Type B pancreatic cell (in vitro differentiated cells): ENCODE measurements at places on chromosomes 11 and 22. TPM values are rescaled to one million over a fixed set of nuclear protein-coding genes. Genes with fewer than 3 reads are reported as not detected.

The TPH1 gene
- total RNA-seq, result 20.5 and 45.5 TPM in 2 replicates

The SLC16A8 gene
- not detected in 2 replicates for total RNA-seq

GRCh38 chr11:45079943-45080719, 66.3 kb upstream of the PRDM11 start:
- DNase-seq, result no peak

The NPTXR gene
- total RNA-seq, result 5.9 and 6.9 TPM in 2 replicates

The BATF2 gene
- total RNA-seq, result 1.0 TPM in 2 replicates

DNA sequence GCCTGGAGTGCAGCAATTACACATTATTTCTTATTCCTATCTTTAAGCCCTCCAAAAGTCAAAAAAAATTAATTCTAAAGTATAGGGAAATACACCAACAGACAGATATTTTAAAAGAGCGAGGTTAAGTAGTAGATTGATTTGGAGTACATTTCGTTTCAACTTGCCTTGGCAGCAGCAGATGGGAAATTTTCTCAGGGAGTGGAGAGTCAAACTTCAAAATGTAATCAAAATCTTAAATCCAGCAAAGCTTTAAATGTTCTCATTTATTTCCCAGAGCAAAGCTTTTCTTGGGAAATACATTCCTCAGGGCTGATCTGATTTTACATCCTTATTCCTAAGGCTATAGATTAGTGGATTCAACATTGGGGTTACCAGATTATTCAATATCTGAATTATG, 21.9 kb upstream of the VWA5A start:
- no peak for DNase-seq

DNA sequence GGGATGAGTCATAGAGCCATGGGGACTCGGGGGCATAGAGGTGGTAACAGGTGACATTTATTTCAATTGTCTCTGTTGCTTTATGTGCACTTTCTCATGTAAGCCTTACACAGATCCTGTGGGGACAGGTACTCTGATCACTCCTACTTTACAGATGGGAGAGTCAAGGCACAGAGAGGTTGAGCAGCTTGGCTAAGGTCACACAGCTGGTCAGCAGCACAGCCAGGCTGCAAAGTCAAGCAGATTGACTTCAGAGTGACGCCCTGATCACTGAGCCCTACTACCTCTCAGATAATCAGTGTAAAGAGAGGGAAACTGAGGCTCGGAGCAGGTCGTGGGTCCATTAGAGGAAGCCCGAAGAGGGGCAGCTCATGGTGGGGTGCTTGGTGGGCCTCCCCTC, 3.5 kb downstream of the TMPRSS6 start:
- no peak for DNase-seq

DNA sequence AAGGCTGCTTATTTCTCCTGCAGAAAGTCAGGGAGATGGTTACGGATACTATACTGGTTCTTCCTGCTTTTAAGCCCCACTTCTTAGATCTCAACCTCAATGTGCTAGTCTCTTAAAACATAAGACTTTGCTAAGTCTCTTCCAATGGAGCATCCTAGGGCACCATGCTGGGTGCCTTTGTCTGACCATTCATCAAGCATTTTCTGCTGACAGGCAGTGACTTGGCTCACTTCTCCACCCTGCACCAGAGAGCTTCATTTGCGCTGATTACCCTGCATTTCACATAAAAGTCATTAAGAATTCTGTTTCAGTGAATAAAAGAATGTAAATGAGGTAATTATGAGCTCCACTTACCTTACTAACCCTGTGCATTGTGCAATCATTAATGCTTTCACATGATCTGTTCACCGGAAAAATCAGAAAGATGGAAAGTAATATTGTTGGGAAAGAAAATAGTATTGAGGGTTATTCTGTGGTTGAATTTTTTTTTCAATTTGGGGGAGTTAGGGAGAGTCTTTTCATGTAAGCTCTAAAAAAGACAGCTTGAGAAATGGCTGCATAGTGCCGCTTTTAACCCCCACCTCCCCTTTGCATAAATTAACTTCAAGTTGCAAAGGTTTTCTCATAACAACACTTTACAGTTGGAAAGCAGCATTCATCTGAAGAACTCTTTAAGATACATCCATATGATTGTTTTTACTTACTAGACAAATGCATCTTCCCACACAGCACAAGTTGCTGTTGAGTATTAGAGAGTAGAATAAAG, 677.3 kb upstream of the KIRREL3 start:
- no peak for DNase-seq

- DNase-seq, result peak; percentile 73
Measured at GRCh38 chr11:12692229-12693075, 18.2 kb downstream of the TEAD1 start.

- DNase-seq, result no peak
Measured at GRCh38 chr22:48137640-48138039, 1375.2 kb downstream of the TBC1D22A start.

DNA sequence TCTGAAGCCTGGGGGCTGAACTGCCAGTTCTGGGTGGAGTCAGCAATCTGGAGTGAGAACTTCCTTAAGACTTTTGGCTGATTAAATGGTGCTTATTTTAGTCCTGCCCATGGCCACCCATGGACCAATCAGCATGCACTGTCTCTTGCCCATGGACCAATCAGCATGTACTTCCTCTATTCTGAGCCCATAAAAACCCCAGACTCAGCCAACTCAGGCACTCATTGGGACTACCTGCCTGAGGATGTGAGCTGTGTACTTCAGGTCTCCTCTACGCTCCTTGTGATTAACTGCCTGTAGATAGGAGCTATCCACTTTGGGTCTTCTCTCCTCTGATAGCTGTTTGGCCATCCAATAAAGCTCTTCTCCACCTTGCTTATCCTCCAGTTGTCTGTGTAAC, 342.3 kb upstream of the CCDC179 start:
- DNase-seq, result no peak

GRCh38 chr11:58285483-58286040, 17.5 kb upstream of the OR10W1 start:
- DNase-seq, result no peak

- DNase-seq, result no peak
Measured at GRCh38 chr22:37965940-37966664, 12.6 kb downstream of the POLR2F start.

- no peak for DNase-seq
Measured at GRCh38 chr11:107265591-107266121, 192.0 kb downstream of the CWF19L2 start.

The FXYD6 gene
- 22.9 and 66.6 TPM in 2 replicates for total RNA-seq

DNA sequence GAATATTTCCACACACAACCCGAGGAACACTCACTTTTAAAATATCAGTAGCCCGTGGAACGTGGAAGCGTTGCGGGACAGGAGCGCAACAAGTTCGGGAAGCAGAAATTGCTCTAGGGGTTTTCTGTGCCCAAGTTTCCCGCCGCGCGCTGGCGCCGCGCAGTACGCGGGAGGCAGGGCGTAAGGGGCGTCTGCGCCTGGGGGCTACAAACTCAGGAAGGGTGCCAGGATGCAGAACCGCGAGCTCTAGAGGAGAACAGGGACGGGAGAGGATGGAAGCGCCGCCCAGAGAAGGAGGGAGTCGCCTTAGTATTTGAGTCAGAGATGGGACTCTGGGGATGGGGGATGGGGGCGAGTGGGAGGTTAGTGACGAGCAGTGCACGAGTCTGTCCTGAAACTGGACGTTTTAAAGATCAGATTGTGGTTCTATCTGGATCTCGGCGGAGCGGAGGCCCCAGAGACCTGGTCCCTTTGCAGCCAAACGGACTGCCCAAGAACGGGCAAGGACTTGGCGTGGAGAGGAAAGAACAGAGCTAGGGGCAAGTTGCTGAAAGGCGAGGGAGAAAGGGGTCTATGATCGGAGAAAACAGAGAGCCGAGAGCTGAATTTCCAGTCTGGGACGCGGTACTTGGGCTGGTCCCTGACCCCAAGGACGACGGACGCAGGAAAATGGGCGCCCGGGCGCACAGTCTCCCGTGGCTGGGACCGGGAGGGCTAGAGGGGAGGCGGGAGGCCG, 4.7 kb downstream of the BSX start:
- no peak for DNase-seq

DNA sequence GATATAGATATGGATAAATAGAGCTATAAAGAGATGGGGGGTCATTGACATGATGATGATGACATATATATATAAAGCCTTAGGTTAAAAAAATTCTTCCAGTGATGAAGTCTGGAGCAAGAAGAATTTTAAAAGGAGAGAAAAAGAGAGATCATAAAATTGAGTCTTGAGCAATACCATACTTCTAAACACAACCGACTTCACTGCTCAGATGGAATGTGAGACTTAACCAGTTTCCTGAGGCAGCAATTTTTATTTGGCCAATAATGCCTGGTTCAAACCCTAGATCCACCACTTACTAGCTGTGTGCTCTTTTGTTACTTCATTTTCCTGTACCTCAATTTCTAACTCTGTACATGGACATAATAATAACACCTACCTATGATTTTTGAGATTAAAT, 229.5 kb downstream of the TTC28 start:
- no peak for DNase-seq

DNA sequence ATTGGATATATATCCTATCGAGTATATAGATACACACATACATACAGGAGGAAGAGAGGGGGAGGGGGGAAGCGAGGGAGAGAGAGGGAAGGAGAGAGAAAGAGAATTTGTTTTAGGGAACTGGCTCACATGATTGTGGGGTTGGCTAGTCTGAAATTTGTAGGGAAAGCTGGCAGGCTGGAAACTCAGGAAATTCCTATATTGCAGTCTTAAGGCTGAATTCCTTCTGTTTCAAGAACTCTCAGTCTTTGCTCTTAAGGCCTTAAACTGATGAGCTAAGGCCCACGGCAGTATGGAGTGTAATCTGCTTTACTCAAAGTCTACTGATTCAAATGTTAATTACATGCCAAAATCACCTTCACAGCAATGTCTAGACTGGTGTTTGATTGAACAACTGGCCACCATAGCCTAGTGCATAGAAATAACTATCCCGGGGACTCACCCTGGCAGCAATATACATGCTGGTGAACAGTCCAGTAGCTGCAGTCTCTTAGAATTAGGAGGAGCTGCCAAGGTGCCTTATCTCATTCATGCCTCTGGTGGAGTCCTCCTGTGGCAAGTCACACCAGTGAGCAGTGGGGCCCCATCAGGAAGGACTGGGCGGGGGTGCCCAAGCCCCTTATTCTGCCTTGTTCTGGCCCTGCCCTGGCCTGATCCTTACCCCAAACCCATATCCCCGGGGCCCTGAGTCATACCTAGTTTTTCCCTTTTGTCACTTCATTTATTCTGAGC, 59.7 kb upstream of the AMPD3 start:
- DNase-seq, result no peak

DNA sequence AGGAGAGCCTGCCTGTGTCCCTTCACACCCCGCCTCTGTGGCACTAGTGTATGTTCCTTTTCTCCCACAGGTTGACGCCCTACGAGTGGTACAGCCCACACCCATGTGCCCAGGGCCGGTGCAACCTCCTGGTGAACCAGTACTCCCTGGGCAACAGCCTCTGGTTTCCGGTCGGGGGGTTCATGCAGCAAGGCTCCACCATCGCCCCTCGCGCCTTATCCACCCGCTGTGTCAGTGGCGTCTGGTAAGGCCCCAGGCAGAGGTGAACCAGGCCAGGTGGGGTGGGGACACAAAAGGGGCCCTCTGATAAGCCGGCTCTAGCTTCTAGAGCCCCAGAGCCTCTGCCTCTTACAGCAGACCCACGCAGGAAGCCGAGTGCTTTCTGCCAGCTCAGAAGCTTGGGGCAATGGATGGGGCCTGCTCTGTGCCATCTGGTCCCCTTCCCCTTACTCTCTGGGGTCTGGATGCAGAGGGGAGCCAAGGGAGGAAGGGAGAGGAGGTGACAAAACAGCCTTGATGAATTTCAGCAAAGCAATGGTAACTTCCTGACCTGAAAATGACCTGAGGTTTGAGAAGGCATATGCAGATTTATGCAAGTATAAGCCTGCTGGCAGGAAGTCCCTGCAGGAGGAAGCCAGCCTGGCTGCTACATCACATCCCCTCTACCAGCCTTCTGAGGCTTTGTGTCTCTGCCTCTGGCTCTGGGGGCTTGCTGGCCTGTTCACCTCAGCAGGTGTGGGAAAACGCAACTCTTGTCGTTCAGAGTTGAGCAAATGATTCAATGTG, 67.0 kb upstream of the TBCEL start:
- no peak for DNase-seq

The F2 gene
- total RNA-seq, result 9.5 and 12.1 TPM in 2 replicates

- DNase-seq, result no peak
Measured at GRCh38 chr11:69691463-69691862, 12.4 kb downstream of the FGF19 start.

DNA sequence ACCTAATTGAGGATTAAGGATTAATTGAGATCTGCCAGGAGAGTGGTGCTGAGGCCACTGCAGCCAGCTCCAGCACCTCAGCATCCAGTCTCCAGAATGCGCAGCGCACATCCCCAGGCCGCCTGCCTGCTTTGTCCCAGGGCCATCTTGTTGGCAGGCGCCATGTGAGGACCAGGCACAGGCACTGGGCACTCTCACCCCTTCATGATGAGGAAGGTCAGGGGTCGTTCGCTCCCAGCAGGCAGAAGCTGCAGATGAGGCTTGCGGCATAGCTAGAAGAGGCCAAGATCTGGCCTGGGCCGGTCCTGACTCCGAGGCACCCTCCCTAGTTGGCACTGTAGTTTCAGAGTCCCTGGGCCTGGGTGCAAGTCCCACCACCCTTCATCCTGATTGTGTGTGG, 6.4 kb downstream of the CABP2 start:
- DNase-seq, result no peak

DNA sequence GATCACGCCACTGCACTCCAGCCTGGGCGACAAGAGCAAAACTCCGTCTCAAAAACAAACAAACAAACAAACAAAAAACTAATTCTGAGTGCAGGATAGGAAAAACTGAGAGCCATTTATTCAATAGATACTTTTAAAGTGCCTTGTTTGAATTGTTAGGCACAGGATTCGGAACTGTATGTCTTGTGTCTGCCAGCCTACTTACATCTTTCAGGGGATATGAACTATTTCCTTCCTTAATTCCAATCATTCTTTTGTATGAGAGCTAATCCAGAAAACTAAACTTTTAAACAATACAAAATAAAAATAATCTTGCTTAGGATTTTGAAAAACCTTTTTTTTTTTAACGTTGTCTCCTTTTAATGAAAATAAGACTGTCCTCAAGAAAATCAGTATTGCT, 12.6 kb downstream of the UVRAG start:
- DNase-seq, result no peak

- DNase-seq, result no peak
Measured at GRCh38 chr11:100914415-100915110, 215.1 kb downstream of the PGR start.

The MB gene
- total RNA-seq, result 0.36 and 0.48 TPM in 2 replicates

GRCh38 chr11:124605719-124606118, 5.5 kb upstream of the PANX3 start:
- DNase-seq, result no peak

DNA sequence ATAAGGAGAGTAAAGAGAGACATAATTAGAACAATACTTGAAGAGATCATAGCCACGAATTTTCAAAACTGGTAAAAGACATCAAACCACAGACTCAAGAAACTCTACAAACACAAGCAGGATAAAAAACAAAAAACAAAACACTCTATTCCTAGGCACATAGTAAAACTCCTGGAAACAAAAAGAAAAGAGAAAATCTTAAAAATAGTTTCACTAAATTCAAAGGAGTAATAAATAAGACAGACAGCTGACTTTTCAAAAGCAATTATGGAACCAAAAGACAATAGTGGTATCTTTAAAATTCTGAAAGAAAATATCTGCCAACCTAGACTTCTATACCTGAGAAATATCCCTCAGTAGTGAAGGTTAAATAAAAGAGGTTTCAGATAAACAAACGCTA, 9.2 kb upstream of the NARS2 start:
- no peak for DNase-seq

- no peak for DNase-seq
Measured at GRCh38 chr22:27875951-27876350, 43.1 kb downstream of the PITPNB start.

The OR8G1 gene
- total RNA-seq, result not detected in 2 replicates

GRCh38 chr11:119700030-119700429, 29.0 kb downstream of the NECTIN1 start:
- DNase-seq, result no peak

GRCh38 chr11:46290598-46291309, 13.3 kb downstream of the CREB3L1 start:
- peak; percentile 85 for DNase-seq
